ENCODE measurements at places on chromosomes 4 and X.
A peak's percentile ranks its signal among the peaks of the same experiment; 100 is the strongest.

- no peak for DNase-seq
These were observed 32.7 kb upstream of the RASGEF1B start for GRCh38 chr4:81504112-81505003.

DNA sequence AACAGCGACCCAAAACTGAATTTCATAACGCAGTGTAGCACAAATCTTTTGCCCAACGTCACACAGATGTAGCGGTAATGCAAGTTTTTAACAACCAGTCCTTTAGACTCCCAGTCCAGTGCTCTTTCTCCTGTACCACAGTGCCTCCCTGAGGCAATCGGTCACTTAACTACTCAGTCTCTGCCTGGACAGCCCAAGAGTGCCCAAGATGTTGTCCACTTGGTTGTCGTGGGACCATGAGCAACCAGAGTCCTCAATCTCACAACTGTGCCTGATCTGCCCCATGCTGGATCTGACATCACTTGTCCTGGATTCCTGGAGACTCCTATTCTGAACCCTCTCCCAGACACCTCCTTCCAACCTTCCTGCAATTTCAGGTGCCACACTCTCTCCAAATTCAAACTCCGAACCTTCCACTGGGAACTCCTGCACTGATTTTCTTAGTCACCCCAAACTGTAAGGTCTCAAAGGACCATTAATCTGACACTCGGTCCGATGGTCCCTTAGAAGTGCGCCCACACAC lies 702 bp downstream of the MMGT1 start:
- DNase-seq, result peak; percentile 16

DNA sequence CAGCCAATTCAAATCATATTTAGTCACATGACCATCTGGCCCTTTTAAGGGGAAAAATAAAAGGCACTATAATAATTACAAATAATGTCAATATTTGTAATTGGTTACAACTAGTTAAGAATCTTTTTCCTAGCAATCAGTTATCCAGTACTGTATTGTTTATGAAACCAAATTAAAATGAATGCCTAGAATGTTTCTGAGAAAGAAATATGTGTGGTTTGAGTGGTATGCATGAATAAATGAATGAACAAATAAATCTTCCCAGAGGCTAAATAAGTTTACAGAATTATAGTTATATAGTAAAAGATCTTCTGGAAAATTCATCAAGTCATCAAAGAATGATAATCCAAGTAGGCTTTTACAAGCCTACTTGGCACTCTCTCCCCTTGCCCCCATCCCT lies 55.8 kb upstream of the F8A3 start:
- no peak for DNase-seq

GRCh38 chr4:33537527-33537926 lies 2706.8 kb downstream of the ARAP2 start:
- no peak for DNase-seq

DNA sequence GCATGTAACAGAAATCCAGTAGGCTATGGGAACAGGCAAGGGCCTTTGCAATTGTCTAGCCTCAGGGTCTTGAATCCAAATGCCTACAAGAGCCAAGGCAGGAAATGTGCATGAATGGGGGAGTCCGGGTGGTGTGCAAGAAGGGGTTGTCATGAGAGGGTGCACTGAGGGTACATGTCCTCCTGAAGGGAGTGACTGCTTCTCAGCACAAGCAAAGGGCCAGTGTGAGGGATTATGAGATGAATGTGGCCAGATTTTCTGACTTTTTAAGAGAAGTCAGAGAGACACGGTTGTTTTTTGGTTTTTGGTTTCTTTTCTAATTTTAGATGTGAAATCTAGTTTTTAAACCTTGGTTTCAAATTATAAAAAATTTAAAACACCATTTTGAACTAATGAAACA lies 76.5 kb upstream of the LSM6 start:
- no peak for DNase-seq

GRCh38 chr4:37968747-37969146 lies 8.5 kb downstream of the PTTG2 start:
- DNase-seq, result no peak

- DNase-seq, result no peak
These were observed 10.7 kb downstream of the MED12 start for GRCh38 chrX:71128915-71129765.

DNA sequence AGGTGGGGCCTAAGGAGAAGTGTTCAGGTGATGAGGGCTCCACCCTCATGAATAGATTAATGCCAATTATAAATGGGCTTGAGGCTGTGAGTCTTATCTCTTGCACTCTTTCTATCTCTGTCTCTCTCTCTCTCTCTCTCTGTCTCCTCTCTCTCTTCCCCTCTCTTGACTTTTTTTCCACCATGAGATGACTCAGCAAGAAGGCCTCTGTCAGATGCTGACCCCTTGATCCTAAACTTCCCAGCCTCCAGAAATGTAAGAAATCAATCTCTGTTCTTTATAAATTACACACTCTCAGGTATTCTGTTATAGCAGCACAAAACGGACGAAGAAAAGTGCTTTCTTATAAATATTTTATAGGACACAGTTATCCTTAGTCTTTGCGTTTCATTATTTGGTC lies 184.9 kb upstream of the PCDH7 start:
- DNase-seq, result no peak

DNA sequence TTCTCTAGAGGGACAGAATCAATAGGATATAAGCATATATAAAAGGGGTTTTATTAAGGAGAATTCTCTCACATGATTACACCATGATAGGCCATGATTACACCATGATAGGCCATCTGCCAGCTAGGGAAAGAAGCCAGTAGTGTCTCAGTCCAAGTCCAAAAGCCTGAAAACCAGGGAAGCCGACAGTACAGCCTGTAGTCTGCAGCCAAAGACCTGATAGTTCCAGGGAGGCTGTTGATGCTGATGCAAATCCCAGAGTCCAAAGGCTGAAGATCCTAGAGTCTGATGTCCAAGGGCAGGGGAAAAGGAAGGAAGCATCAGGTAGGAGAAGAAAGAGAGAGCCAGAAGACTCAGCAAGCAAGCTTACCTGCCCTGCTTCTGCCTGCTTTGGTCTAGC lies 411.3 kb upstream of the EMCN start:
- no peak for DNase-seq

GRCh38 chrX:97397371-97397770 lies 513.7 kb downstream of the RPA4 start:
- DNase-seq, result no peak

DNA sequence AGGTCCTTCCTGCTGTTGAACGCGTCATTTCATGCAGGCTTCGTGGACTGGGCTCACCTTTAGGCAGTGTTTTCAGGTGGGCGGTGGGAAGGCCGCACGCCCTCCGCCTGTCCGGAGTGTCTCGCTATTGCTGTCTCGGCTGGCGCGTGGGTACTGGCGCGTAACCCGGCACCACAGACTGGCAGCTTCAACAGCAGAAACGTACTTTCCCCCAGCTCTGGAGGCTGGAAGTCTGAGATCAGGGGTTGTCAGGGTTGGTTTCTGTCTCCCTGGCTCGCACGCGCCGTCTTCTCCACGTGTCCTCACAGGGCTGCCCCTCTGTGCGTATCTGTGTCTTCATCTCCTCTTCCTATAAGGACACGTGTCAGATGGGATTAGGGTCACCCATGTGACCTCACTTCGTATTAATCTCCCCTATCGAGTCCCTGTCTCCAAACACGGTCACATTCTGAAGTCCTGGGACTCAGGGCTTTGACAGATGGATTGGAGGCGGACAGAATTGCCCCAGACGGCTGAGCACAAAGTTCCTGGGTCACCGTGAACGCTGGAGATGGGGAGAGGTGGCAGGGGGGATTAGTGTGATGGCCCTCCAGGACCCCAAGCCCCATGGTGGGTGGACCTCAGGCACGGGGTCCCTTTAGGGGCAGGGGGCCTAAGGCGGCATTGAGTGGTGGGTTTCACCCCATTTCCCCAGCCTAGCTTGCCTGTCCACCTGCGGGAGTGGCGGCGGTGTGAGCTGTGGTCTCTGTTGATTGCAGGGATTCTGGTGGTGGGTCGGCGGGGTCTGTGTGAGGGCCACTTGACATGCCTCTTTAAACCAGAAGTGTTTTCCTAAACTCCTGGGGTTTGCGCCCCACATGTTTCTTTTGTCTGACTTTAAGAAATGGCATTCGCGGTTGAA lies 83.4 kb upstream of the LRPAP1 start:
- DNase-seq, result no peak

GRCh38 chrX:41031256-41031967 lies 53.8 kb upstream of the USP9X start:
- DNase-seq, result no peak

DNA sequence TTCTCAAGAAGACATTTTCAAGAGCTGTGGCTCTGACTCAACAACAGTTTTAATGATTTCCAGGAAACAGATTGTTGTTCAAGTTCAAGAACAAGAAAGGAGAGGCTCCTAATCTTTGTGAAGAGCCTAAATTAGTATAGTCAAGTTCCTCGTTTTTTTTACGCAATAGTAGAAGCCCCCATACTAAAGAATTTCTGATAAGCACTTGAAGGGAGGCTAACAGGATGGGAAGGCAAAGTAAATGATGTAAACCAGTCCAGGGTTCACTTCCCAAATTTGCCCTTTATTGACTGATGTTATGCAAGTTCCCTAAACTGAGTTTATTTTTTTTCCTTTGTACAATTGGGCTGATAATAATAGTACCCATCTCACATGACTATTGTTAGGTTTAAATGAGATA lies 178.2 kb downstream of the RTL9 start:
- no peak for DNase-seq

DNA sequence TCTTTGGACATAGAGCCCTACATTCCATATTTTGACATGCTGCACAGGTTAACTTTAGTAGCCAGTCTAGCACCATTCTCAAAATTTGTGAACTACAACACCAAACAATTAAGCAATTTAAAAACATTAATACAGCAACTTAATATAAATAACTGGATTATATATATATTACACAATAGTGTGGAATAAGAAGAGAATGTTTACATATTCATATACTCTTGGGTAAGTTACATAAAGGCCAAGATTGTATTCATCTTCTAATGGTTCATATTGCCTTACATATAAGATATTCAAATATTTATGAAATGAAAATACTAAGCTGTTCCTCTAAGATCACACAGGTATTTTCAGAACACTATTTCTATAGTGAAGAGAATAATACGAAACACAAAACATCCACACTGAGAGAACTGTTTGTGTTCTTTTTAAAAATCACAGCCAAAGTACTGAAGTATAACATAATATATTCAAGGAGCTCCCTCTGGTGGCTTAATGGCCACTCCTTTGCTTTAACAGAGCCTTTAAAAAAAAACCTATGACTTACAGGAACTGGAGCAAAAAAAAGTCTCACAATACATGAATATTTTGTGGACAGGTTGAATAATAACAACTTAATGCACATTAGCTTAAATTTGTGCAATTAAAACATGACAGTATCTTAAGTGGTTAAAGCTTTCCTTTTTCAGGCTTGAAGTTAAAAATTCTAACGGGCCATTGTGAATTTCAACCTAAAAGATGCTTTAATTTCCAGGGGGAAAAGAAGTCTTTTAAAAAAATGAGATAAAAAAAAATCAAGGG lies 46.2 kb downstream of the NEK1 start:
- DNase-seq, result no peak

DNA sequence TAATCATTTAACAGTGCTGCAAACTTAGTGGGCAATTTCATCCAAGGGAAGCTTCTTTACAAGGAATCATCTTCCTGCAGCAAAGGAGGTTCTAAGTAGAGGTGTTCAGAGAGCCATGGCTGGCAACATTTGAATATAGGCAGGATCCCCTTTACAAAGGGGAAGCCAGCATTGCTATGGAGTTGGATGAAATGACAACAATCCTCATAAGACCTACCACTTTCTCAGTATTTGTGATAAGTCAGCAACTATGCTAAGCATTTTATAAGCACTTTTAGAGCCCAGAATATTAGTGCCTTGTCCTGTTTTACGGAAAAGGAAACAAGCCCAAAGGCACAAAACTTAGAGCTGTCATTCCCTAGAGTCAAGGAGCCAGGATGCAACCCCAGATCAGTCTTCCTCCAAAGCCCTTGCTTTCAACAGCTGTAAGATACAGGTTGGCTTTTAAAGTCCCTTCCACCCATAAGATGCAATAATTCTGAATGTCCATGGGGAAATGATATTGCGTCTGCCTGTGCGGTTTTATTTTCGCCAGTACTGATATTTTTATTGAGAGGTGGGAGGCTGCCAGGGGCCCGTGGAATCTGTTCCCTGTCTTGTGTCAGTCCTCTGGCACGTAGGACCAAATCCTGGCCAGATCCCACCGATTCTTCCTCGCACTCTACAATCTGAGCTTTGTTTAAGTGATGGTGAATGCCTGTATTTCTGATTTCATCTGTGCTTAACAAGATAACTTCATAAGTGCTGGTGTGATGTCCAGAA lies 59.1 kb downstream of the SMIM20 start:
- no peak for DNase-seq

DNA sequence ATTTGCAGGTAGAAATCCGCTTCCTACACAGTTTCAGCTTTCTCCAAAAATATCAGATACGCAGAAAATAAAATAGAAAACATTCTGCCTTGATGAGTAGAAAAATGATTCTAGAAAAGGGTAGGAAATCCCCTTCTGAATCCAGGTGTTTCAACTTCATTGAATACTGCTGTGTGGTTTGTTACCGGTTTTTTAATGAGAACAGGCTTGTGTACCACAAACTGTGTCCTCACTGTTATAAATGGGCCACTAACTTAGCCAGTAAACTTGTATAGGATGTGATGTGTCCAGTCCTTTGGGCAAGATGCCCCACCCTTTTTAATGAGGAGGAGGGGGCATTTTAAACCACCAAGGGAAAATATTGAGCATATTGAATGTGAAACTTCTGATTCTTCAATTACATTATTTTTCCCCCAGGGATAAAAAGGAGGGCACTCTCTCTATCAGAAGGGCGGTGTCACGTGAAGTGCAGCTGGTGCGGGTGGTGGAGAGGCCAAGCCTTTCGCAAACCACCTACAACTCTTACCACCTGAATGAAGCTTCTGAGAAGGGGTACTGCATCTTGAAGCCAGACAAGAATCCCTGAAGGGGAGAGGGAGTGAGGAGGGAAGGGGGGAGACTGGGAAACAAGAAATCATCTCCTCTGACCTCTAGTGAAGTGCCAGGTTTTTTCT lies 4.5 kb downstream of the CXXC4 start:
- DNase-seq, result peak; percentile 11

GRCh38 chr4:3660928-3661515 lies 105.2 kb upstream of the ADRA2C start:
- DNase-seq, result no peak

- no peak for DNase-seq
These were observed 77.6 kb downstream of the PPP3CA start for GRCh38 chr4:101269682-101270081.

GRCh38 chrX:12985331-12985730 lies 10.4 kb downstream of the TMSB4X start:
- DNase-seq, result no peak

- DNase-seq, result no peak
These were observed 256.1 kb upstream of the ADGRL3 start for GRCh38 chr4:60944060-60944459.

DNA sequence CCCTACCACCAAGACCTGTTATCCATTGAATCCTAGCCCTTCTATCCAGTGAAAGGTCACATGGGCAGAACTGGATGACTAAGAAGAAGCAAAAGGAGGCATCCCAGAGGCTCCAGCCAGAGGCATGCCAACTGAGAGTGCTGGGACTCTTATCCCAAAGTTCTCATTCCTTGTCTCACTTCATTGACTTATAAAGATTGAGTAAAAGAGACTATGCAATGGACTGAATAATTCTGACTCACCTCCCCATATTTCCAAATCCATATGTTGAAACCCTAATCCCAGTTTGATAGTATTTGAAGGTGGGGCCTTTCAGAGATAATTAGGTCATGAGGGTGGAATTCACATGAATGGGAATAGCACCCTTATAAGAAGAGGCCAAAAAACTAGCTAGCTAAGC lies 131.4 kb downstream of the COL25A1 start:
- DNase-seq, result no peak

- DNase-seq, result no peak
These were observed 88.6 kb downstream of the HPRT1 start for GRCh38 chrX:134548257-134549201.

- no peak for DNase-seq
These were observed 7.9 kb downstream of the KDR start for GRCh38 chr4:55117511-55117910.
